Sigmoid colon (tissue), 7 donors: ENCODE measurements at places on chromosomes 5 and 9. TPM values are rescaled to one million over a fixed set of nuclear protein-coding genes. Genes with fewer than 3 reads are reported as not detected.
A peak's percentile ranks its signal among the peaks of the same experiment; 100 is the strongest.

DNA sequence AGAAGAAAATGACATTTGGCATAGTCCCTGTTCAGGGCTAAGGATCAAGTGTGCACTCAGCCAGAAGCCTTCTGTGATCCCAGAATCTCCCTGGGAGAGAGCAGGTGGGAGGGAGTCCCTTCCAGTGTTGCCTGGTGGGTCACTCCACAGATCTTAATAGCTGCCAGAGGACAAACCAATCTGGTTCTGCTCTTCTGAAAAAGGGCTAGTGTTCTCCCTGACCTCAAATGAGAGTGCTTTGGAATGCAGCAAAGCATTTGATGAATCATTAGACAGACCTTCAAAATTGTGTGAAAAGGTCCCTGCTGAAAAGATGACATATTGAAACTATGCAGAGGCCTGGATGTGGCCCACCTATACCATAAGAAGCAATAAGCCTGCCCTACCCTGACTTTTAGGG is 339.7 kb downstream of the TMEM232 start:
- no peaks in the 10 kb centered on the region for H3K27me3 ChIP-seq
- no peak for DNase-seq
- no peak overlapping the region for H3K27ac ChIP-seq

DNA sequence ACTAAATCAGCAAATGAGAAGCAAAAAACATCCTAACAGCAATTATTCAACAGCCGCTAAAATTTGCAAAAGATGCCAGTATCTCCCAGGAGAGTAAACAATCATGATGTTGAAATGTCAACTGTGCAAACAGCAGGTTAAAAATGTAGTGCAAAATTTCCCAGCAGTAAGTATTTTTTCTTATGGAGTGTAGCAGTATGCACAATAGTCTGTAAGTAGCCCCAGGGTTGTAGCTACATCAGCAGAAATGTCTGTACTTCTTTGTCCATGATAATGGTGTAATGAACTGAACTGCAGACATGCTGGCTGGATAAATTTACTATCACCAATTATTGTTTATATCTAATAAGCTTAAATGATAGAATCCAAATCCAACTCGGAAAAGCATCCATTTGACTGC is 31.4 kb downstream of the GRIN3A start:
- no peaks in the 10 kb centered on the region for H3K36me3 ChIP-seq
- H3K27ac ChIP-seq: no peak overlapping the region
- H3K4me3 ChIP-seq: no peak overlapping the region
- H3K27me3 ChIP-seq: no peaks in the 10 kb centered on the region
- peaks cover 11% of the 10 kb centered on the region for H3K4me1 ChIP-seq
- no peak for DNase-seq

- peaks cover 5% of the 10 kb centered on the region for H3K4me1 ChIP-seq
- peak overlapping the region; percentile 24 for H3K27ac ChIP-seq
- DNase-seq: no peak
- H3K27me3 ChIP-seq: no peaks in the 10 kb centered on the region
These were observed 36.7 kb downstream of the FBXW2 start for GRCh38 chr9:120756531-120756930.

DNA sequence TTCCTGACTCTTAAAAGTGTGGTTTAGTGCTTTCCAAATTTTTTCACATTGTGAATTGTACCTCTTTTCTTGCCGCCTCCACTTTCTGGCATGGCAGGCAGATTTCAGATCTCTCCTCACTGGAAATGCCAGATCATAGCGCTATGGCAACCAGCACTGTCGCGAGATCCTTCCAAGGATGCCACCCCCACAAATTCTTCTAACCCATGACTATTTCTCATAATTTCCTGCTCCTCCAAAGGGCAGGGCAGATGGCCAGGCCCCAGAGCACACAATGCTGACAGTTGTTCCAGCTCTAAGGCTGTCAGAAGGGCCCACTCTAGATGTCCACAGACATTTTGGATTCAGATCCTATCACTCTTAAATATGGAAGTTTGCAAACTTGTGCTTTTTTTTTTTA is 446.2 kb upstream of the RIOK2 start:
- H3K27ac ChIP-seq: no peak overlapping the region
- H3K4me1 ChIP-seq: no peaks in the 10 kb centered on the region
- no peak for DNase-seq
- no peaks in the 10 kb centered on the region for H3K27me3 ChIP-seq

GRCh38 chr5:150763023-150763769 is 4.4 kb upstream of the DCTN4 start:
- no peaks in the 10 kb centered on the region for H3K4me1 ChIP-seq
- H3K27me3 ChIP-seq: no peaks in the 10 kb centered on the region
- no peaks in the 10 kb centered on the region for H3K36me3 ChIP-seq
- H3K4me3 ChIP-seq: no peak overlapping the region
- peak overlapping the region; percentile 66 for H3K27ac ChIP-seq
- peak; percentile 89 for DNase-seq

- H3K4me1 ChIP-seq: peaks cover 7% of the 10 kb centered on the region
- no peaks in the 10 kb centered on the region for H3K27me3 ChIP-seq
- H3K4me3 ChIP-seq: no peak overlapping the region
These were observed 8.5 kb downstream of the XPA start for GRCh38 chr9:97688654-97689053.

The DNAI1 gene
- total RNA-seq: not detected

The ACOT12 gene
- total RNA-seq: not detected
